ENCODE measurements at places on chromosomes 3 and 15.

- DNase-seq = no peak
Measured at GRCh38 chr3:76438971-76439370, 600.9 kb upstream of the ROBO2 start.

DNA sequence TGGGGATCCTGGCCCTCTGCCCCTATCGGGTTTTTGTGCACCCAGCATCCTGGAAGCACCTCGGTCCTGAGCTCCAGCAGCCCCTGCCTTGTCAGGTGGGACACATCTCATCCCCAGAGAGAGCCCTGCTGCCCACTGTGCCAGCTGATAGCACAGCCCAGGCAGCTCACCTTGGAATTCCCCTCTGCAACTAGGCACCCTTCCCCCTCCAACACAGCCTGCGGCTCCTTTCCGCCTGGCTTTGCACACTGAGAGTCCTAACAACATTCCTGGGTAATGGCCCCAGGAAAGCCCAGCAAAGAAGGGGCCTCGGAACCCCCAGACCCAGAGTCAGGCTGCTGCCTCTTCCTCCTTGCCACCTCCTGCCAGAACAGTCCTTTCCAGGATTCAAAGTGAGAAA lies 5.9 kb downstream of the HCN4 start:
- no peak for DNase-seq

DNA sequence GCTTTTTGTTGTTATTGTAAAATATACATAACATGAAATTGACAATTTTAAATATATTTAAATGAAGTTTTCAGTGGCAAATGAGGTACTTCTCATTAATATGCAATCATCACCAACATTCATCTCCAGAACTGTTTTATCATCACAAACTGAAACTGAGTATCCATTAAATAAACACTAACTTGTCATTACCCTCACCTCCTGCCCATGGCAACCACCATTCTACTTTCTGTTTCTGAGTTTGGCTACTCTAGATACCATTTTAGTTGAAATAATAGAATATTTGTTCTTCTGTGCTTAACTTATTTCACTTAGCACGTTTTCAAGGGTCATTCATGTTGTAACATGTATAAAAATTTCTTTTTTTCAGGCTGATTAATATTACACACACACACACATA lies 834.3 kb downstream of the PLOD2 start:
- DNase-seq = no peak

GRCh38 chr15:76582550-76582949 lies 246.0 kb downstream of the ISL2 start:
- no peak for DNase-seq

DNA sequence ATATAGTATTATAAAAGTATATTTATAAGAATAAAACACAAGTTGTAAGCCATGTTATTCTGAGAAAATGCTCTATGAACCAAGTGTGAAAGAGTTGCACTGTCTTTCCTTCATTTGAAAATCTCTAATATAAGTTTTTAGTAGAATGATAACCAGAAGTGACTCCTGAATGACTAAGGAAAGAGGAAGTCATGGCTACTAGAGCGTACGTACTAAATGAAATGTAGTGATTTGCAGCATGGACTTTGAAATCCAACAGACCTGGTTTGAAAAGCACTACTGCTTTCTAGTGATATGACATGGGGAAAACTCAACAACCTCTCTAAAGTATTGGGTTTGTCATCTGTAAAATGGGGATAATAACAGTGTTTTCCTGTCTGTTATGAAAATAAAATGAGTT lies 10.3 kb upstream of the DNAJC13 start:
- no peak for DNase-seq

- DNase-seq = peak; percentile 35
Measured at GRCh38 chr3:15812183-15812582, 14.4 kb upstream of the ANKRD28 start.

GRCh38 chr3:23508464-23508863 lies 297.3 kb upstream of the UBE2E1 start:
- no peak for DNase-seq

Data from CD4-positive, alpha-beta memory T cell (primary cell).